Right atrium auricular region (tissue), 2 donors: ENCODE measurements at places on chromosomes 1 and 21.
A peak's percentile ranks its signal among the peaks of the same experiment; 100 is the strongest.

GRCh38 chr1:165259236-165259635 is 97.3 kb downstream of the LMX1A start:
- no peak for DNase-seq

- no peak for DNase-seq
These were observed 544.8 kb upstream of the CAMK1G start for GRCh38 chr1:209038735-209039134.

GRCh38 chr1:32361674-32362473 is 411 bp downstream of the FAM229A start:
- DNase-seq: no peak

DNA sequence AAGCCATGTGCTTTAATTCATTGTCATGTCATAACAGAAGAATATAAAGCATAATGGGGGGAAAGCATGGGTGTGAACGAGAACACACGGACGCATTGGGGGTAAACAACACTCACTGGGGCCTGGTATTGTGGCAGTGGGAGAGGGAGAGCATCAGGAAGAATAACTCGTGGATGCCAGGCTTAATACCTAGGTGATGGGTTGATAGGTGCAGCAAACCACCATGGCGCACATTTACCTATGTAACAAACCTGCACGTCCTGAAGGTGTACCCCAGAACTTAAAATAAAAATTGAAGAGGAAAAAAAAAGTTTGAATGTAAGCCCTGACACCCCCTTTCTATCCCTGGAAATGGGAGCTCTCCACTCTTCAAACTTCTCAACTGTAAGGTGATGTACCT is 34.9 kb upstream of the CACHD1 start:
- DNase-seq: no peak

- no peak for DNase-seq
These were observed 64.1 kb upstream of the TMPRSS2 start for GRCh38 chr21:41571938-41572510.

- peak; percentile 99 for DNase-seq
These were observed at the start of gene ATP5IF1 for GRCh38 chr1:28235755-28236655. TSS of gene ATP5IF1 (plus strand) at chr1:28236124. CDS start at chr1:28236184, 60 bp downstream.

DNA sequence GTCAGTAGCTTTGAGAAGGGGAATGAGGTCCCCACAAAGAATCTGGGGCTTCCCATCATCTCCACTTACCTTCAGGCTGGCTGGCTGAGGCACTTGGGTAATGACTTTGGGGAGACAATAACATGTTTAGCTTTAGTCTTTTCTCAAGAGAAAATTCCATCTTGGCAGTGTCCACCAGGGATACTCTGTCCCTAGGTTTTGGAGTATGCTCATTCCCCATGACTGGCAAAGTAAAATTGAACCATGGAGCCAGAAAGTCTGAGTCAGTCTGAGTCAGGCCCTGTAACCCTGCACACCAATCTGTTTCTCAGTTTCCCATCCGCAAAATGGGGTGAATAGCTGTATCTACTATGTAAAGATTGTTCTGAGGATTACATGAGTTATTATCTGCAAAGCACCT is 28.2 kb downstream of the RUNX1 start:
- no peak for DNase-seq

- no peak for DNase-seq
These were observed 11.9 kb upstream of the TMEM61 start for GRCh38 chr1:54968551-54968950.

GRCh38 chr1:151828921-151829320 is 2.7 kb downstream of the RORC start:
- DNase-seq: no peak

GRCh38 chr21:37994211-37994610 is 78.0 kb upstream of the KCNJ6 start:
- no peak for DNase-seq

- DNase-seq: no peak
These were observed 6.7 kb downstream of the ZNF496 start for GRCh38 chr1:247324923-247325322.

- DNase-seq: no peak
These were observed 149.6 kb downstream of the PBX1 start for GRCh38 chr1:164708596-164708995.

DNA sequence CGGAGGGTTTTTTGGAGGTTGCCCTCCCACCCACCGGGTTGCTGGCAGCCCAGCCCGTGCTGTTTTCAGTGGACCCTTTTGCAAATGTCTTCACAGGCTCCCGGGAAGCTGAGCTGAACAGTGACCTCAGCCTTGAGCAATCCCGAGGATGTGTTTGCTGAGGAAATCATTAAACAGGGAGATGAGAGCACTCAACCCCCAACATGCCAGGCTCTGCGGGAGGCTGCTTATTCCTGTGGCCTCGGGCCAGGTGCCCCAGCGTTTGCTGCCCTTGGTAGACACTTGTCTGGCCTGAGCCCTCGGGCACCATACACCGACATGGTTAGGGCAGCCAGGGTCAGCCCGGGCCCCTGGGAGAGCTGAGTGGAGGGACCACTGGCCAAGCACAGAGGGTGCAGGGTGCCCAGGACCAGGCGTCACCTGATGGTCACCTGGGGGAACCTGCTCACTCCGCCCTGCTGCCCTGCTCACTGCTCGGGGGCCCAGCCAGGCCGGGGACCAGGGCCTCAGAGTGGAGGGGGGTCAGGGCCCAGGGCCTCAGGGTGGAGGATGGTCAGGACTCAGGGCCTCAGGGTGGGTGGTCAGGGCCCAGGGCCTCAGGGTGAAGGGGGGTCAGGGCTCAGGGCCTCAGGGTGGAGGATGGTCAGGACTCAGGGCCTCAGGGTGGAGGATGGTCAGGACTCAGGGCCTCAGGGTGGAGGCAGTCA is 42.5 kb upstream of the POFUT2 start:
- DNase-seq: no peak

- DNase-seq: no peak
These were observed 492 bp downstream of the HLX start for GRCh38 chr1:220879509-220880361.
